Activated naive CD8-positive, alpha-beta T cell treated with anti-CD3 and anti-CD28 coated beads, Interleukin-2, amount 50 U/mL, for 24 hours (primary cell): ENCODE measurements at places on chromosomes 3 and 15.
A peak's percentile ranks its signal among the peaks of the same experiment; 100 is the strongest.

DNA sequence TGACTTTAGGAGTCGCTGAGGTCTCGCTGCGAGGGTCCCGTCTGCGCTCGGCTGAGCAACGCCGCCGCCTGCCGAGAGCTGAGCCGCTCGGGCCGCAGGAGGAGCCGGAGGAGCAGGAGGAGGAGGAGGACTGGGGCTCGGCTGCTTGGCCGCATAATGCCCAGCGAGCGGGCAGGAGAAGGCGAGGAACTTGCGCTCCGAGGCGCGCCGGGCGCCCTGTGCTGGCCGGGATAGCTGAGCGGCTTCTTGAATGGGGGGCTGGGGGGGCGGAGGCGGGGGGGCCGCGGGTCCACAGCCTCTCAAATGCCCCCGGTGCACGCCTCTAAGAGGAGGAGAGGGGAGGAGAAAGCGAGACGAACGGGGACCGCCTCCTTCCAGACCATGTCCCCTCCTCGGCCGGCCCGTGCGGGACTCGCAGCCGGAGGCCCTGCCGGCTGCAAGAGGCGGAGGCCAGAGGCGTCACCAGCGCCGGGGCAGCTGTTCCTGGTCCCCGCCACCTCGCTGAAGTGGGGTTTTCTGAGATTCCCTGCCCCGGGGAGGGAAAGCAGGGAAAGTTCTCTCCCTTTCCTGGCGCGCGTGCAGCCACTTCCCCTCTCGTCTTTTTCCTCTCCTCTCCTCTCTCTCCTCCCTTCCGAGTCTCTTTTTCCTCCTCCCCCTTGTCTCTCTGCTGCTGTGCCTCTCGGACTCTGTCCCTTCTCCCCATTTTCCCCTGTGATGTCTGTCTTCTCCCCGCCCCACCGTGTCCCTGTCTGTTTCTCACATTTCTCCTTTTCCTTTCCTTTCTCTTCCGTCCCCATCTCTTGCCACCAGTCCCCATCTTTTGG is at the start of gene ADAMTS9:
TSS of gene ADAMTS9 (minus strand) at position 220 of the 824 bp plus-strand sequence. CDS start 343 bp downstream, outside the sequence.
- DNase-seq, result no peak

- no peak for DNase-seq
Observed at GRCh38 chr3:53589201-53589600, 94.8 kb downstream of the CACNA1D start.

- peak; percentile 53 for DNase-seq
Observed at GRCh38 chr3:10366651-10367101, 45.8 kb upstream of the SEC13 start.

GRCh38 chr3:66644549-66644948 is 143.7 kb upstream of the LRIG1 start:
- no peak for DNase-seq

GRCh38 chr3:70119879-70120278 is 120.3 kb downstream of the SAMMSON start:
- DNase-seq, result no peak

GRCh38 chr3:126002189-126002588 is 33.2 kb downstream of the ROPN1B start:
- DNase-seq, result no peak

GRCh38 chr15:58241872-58242271 is 103.7 kb downstream of the AQP9 start:
- DNase-seq, result no peak

DNA sequence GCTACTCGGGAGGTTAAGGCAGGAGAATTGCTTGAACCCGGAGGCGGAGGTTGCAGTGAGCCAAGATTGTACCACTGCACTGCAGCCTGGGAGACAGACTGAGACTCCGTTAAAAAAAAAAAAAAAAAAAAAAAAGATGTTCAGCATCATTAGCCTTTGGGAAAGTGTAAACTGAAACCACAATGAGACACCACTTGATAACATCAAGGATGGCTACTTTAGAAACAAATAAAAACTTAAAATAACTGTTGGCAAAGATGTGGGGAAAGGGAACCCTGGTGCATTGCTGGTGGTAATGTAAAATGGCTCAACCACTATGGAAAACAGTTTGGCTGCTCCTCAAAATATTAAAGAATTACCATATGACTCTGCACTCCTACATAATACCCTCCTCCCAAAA is 1.9 kb downstream of the LEO1 start:
- no peak for DNase-seq

- no peak for DNase-seq
Observed at GRCh38 chr3:41178576-41178975, 20.7 kb upstream of the CTNNB1 start.

DNA sequence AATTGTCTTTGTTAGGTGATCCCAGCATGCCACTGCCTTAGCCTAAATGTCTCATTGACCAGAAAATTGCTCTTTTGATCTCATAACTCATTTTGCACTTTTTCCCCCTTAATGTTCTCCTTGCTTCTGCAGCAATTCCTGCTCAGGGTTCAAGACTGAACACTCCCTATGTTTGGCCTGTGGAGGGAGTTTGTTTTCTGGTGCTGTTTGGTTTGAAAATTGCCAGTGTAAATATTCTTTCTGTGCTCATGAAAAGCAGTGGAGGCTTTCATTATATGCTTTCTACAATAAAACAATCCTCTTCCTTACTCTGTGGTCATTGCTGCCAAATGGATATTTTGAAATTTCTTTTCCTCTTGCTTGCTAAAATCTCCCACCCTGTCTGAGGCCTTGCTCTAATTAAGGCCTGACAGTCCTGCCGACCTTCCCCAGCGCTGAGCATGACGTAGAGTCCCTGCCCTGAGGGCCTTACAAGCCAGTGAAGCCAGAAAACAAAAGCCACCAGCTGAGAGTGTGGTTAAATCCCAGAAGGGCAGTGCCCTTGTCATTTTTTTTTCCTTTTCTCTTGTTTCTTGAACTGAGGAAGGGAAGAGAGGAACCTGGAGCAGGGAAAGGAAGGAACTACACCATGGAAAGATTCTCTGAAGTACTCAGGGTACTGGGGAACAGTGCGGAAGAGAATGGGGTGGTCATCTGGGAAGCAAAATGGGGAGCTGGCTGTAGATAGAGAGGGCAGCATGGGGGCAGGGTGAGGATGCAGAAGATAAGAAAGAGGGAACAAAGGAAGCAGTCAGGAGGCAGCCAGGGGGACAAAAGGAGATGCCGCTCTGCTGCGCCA is 24.8 kb downstream of the ZBTB38 start:
- no peak for DNase-seq

GRCh38 chr3:17733215-17733614 is 9.2 kb downstream of the TBC1D5 start:
- DNase-seq, result no peak

GRCh38 chr15:40313531-40314398 is 6.0 kb upstream of the PLCB2 start:
- no peak for DNase-seq

- DNase-seq, result no peak
Observed at GRCh38 chr3:121803771-121804320, 31.0 kb downstream of the IQCB1 start.

DNA sequence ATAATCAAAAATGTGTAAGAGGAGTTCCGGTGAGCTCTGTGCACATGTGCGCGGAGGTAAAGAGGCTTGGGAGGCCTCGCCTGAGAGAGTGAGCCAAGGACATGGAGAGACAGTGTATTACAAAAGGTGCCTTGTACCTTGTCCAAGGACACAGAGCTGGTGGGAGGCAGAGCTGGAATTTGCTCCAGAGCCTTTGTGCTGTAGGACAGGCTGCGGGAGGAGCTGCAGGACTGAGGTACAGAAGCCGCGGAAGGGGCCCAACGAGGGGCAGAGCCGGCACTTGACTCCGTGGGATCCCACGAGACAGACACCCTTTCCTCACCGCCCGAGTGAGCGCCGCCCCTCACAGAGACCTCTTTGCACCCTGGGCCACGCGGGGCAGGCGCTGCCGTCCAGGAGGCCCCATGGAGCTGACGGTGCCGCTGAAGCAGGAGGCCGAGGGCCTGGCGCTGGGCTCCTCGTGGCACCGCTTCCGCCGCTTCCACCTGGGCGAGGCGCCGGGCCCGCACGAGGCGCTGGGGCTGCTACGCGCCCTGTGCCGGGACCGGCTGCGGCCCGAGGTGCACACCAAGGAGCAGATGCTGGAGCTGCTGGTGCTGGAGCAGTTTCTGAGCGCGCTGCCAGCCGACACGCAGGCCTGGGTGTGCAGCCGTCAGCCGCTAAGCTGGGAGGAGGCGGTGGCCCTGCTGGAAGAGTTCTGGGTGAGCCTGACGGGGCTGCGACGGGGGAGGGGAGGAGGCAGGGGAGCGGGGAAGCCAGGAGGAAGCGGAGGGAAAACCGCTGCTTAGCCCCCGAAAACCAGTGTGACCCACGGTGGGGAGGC is 68.7 kb downstream of the SLTM start:
- peak; percentile 7 for DNase-seq

GRCh38 chr3:12288182-12289129 is at the start of gene PPARG:
PPARG (plus strand) TSS chr3:12289070; CDS start chr3:12379712, 90,642 bp downstream.
- DNase-seq, result no peak

GRCh38 chr3:43892061-43892460 is 201.3 kb downstream of the ABHD5 start:
- DNase-seq, result no peak

DNA sequence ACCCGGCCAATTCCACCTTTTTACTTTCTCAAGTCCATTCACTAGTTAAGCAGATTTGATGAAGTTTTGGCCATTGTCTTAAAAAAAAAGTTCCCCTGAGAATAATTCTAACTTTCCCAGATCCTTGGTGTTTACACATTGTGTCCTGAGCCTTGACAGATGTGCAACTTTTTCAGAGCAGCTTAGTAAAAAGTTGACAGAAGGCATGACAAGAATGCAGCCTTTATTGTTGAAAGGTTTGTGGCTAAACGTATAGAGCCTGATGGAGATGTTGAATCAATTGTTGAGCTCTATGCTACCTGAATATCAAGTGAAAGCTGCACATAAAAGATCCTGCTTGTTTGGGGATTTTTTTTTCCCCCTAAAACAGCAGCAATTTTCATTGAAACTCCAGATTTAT is 75.3 kb upstream of the CMTM7 start:
- DNase-seq, result no peak

- no peak for DNase-seq
Observed at GRCh38 chr3:197847866-197848401, 56.9 kb downstream of the LRCH3 start.

DNA sequence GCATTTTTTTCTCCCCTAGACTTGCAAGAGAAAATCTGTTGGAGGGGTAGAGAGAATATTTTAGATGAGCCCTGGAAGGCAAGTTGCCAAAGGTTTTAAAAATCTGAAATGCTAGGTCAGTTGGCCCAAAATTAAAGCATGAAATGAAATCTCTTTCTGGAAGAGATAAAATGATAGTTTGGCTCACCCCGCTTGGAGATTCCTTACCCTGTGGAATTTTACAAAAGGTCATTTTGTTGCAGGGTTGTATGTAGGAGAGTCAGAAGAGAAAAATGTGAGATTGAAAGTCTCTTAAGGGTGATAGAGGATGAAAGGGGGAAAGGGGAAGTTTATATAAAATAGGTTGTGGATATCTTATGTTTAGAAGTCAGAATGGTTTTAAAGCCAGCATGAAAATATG is 277.8 kb downstream of the CD47 start:
- no peak for DNase-seq

DNA sequence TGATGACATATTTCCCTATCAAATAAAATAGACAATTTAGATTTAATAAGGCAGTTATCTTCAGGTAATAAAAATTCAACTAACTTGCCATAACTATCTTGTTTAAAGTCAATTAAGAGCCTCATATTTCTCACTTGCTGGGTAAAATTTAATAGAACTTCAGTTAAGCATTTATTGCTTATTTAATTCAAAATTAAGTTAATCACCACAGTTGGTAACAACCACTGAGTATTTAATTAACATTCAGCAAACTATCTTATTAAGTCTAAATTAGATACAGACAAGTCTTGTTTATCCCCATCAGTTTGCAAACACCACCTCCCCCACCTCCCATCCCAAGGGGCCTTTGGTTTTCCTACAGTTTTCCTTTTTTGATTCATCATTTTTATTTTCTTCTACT is 14.7 kb downstream of the LPP start:
- DNase-seq, result no peak

- no peak for DNase-seq
Observed at GRCh38 chr15:59157840-59158700, 48.6 kb upstream of the LDHAL6B start.

- DNase-seq, result peak; percentile 22
Observed at GRCh38 chr15:57640930-57641682, 49.4 kb downstream of the MYZAP start.

DNA sequence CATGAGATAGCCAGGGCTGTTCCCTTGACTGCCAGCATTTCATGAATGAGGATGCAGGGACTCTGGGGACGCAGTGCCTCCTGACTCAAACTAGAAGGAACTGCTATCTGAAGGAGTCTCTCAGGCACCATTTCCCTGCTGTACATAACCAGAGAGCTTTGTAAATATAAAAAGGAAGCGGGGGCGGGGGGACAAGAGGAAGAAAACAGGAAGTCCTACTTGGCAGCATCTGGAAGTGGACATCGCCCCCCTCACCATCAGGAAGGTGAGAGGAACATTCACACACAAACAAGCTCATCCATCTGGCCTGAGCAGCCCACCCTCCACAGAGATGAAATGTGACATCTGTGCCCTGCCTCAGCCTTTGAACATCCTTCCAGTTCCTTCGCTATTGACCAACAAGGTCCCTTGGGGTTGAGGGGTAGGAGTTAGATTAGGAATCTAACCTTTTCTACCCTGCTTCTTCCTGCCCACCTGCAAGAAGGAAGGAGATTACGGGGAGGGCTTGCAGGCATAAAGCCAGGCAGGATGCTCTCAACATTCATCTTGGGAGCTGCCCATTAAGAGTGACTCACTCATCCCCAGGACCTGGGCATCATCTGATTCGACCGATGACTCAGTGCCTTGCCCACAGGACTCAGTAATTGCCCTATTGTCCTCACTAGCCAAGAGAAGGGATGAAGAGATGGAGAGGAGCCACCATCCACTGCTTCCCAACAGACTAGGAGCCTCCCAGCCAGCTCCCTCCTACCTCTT is 31.9 kb downstream of the SH3BP5 start:
- DNase-seq, result no peak

DNA sequence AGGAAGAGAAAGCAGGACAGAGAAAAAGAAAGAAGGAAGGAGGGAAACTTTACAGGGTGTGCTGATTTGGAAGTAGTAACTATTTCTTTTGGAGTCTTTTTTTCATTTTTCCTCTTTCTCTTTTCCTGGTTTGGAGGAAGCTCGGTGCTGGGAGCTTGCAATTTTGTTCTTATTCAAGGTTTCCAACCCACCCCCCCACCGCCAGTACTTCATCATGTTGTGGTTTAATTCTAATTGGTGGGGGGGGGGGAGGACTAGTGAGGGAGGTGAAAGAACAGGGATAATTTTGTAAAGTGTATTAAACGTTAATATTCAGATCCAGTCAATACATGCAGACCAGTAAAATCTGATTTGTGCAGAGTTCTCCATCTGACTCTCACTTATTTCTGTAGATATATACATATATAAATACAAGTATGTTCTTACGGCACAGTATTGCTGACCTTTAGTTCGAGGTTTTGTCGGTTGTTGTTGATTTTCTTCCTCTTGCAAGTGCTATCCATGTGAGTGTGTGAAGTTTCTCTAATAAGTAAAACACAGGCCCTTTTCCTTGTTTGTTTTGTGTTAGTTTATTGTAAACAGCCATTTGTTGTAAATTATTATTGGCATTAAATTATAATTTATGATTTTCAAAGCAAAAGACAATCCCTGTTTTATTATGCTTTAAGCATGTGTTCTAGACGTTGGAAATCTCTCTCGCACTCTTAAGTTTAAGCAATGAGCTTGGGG is 9.3 kb downstream of the NR2F2 start:
- DNase-seq, result no peak
